ENCODE measurements at places on chromosomes 12 and 14. TPM values are rescaled to one million over a fixed set of nuclear protein-coding genes. Genes with fewer than 3 reads are reported as not detected.
A peak's percentile ranks its signal among the peaks of the same experiment; 100 is the strongest.

DNA sequence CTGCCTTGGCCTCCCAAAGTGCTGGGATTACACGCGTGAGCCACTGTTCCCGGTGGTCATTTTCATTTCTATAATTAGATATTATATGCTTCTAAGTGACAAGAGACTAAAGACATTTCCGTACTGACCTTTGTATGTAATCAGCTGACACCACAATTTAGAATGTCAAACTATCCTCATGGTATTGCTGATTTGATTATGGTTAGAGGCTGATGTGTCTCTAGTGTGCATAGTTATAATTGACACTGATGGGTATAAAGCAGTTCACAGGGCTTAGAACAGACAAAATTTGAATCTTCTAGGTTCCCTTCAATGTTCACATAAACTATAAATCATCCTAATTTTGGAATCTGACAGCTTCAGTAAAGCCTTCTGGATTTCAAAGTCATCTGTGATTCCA lies 192.7 kb downstream of the PTPRO start:
- DNase-seq = no peak

DNA sequence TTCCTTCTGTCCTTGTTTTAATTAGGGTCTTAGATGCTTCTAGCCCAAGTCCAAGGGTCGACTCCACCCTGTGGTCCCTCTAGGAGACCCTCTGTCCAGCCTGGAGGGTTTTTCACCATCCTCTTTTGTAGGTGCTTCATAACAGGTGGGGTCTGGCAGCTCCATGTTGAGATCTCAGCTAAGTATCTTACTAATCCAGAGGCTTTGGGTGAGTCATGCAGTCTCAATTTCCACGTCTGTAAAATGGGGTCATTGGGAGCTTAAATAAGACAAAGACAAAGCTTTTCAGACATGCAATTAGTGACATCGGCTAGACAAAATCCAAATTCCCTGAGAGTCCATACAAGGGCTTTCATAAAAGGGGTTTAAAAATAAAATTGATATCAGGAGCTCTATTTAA lies 3.2 kb downstream of the HSPB8 start:
- no peak for DNase-seq

TDRD9 gene
- 3.0 TPM for total RNA-seq

DNA sequence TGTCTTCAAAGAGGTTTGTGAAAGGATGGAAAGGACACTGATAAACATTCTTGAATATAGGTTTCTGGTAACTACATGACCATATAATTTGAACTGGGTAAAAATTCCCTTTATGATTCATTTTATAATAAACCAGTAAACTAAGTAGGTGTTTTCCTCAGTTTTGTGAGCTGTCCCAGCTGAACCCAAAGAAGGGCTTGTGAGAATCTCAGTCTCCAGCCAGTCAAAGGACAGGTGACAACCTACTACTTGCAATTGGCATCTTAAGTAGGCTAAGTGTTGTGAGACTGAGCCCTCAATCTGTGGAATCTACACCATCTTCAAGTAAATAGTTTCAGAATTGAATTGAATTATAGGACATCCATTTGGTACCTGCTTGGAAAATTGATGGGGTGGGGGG lies 75.2 kb downstream of the MYF5 start:
- no peak for DNase-seq

ST8SIA1 gene
- 0.17 TPM for total RNA-seq

GRCh38 chr14:85415015-85415712 lies 114.8 kb upstream of the FLRT2 start:
- peak; percentile 85 for DNase-seq

DNA sequence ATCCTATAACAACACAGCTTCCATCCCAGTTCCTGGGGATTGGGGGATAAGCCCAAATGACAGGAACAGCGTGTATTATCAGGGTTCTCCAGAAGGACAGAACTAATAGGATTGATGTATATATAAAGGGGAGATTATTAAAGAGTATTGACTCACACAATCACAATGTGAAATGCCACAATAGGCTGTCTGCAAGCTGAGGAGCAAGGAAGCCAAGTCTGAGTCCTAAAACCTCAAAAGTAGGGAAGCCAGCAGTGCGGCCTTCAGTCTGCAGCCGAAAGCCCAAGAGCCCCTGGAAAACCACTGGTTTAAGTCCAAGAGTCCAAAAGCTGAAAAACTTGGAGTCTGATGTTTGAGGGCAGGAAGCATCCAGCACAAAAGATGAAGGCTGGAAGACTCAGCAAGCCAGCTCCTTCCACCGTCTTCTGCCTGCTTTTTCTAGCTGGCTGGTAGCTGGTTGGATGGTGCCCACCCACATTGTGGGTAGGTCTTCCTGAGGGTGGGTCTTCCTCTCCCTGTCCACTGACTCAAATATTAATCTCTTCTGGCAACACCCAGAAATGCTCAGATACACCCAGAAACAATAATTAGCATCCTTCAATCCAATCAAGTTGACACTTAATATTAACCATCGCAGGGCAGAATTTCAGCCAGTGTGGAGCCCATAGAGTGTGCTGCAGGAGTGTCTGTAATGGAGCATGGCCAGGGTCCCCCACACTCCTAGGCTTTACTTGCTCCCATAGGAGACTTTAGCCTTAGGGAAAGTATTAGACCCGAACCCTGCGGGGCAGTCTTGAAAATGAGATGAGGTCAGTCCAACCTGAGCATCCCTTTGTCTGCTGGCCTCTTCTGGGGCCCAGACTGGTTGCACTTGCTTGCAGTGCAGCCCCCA lies 111.1 kb downstream of the SINHCAF start:
- DNase-seq = no peak

DNA sequence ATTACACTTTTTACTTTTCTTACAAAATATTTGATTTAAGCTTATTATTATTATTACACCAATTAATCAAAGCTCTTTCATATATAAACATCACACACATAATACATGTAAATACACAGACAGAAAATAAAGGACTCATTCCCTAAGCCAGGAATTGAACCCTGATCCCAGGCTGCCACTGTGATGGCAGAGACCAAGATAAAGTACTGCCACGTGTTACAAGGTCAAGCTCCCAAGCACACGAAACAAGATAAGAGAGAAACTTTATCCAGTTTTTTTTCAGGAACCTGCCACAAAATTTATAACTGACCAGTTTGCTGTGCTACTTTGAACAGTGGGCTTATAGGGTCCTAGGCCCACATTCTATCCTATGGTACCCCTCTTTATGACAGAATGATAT lies 111.3 kb downstream of the EML1 start:
- DNase-seq = no peak

GRCh38 chr12:11849757-11850504 lies 200.5 kb downstream of the ETV6 start:
- DNase-seq = no peak
